ENCODE measurements at places on chromosomes 2 and 18. TPM values are rescaled to one million over a fixed set of nuclear protein-coding genes. Genes with fewer than 3 reads are reported as not detected.

DNA sequence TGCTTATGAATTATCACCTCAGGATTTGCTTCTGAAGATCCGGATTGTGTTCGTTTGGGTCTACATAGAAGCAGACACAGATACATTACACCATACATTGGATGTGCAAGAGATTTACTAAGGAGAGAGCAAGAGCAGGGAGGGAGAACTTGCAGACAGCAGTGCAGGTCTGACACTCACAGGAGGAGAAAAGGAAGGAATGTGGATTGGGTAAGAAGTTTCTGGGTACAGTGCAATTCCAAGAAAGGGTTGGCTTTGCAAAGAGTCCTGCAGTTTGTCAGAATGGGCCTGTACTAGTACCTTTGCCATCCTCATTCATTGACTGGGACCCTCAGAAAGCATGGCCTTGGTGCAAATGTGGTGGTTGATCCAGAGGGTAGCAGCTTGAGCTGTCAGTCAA, 4.8 kb upstream of the THOC1 start:
- DNase-seq = no peak

DNA sequence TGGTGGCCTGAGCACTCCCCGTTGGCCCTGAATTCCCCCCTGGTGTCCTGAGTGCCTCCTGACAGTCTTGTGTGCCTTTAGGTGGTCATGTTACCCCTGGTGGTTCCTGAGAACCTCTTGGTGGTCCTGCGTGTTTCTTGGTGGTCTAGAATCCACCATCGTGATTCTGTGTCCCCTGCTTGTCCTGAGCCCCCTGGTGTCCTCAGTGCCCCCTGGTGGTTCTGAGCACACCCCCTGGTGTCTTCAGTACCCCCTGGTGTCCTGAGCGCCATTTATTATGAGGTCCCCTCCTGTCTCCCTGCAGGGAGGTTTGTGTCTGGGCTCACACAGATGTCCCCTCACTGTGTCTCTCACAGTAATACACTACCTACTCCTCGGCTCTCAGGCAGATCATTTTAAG, 61.3 kb upstream of the MAL start:
- no peak for DNase-seq

- DNase-seq = no peak
Observed at GRCh38 chr2:120775801-120776589, 40.3 kb downstream of the GLI2 start.

DNA sequence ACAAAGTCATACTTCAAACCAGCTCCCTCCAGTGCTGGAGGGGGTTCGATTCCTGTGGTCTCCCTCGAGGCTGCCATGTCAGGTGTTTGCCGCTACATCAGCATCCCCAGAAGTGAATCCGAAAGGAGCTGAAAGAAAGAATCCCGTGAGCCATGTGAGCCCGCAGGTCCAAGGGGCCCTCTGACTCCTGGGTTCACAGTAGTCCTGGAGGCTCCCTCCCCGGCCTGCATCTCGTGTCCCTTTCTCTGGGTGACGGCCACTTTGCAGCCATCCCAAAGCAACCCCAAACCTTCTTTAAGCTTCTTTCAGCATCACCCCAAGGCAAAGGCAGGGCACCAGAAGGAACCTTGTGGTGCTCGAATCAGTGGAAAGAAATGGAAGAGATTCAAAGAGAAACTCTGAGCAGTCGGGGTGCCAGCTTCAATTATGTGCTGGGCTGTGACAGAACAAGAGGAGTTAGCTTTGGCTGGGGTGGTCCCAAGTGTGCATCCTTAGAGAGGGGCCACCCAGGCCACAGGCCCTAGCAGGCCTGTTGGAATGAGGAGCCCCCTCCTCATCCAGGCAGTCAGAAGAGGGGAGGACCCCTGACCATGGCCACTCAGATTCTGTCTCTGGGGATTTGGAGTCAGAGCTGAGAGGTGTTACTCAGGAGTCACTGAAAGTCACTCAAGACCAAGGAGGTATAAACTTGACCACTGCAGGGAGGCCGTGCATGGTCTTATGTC, 59.7 kb downstream of the CIB4 start:
- no peak for DNase-seq

- peak; percentile 81 for DNase-seq
Observed at GRCh38 chr18:48940854-48941611, 9.7 kb downstream of the SMAD7 start.

DNA sequence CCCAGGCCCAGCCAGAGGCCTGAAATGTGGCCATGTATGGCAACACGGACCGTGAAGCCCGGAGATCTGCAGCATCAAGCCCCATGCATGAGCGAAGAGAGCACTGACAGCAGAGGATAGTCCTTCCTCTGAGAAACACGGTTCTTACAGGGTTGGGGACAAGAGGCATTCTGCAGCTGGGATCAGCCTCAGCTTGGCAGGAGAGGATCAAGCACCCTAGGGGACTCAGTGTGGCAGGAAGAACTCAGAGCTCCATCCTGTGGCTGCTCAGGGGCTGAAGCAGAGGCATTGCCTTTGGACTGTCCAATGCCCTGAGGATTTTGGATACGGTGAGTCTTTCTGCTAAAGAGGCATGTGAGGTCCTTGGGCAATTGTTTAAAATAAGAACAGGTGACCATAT, 368.7 kb downstream of the ZNF516 start:
- DNase-seq = peak; percentile 53

DNA sequence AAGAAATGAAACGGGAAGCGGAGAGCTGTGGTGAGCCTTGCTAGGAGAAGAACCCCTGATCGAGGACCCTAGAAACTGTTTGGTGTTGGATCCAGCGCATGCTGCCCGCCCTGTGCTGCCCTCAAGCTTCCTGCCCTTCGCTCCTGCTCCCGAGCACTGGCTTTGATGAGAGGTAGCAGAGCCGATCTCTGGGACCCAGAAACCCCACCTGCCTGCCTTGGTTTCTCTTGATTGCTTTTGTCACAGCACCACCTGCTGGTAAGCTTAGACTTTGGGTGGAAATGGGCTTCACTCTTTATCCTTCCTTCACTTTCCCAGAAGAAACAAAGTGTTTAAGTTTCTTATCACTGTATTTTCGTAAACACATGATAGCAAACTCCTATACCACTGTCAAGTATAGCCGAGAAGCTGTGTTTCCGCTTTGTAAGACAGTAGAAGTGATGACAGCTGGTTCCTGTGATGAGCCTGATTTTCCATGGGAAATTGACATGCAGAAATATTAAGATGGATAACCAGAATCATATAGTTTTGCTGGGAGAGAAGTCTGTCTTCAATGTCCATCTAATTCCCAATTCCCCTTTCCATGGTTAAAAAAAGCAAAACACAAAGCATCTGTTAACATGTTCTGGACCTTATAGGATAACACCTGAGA, 267.4 kb downstream of the PHLPP1 start:
- peak; percentile 82 for DNase-seq

GRCh38 chr18:65704046-65704445, 46.8 kb upstream of the CDH7 start:
- DNase-seq = no peak

DNA sequence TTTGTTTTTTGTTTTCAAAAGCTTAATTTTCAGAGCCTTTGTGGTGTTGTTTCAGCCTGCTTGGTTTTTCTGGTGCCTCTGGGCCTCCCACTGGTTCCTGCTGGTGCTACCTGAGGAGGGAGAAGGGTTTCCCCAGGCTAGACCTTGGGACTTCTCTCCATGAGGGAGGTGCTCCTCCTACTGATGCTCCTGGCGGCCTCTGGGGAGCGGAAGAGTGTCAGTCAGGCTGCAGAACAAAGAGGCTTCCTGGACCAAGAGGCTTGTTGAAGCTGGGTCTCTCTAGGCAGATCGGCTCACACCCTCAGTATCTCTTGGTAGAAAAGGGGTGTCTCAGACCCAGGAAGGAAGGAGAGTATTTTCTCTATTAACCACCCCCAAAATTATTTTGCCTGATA, 32.2 kb downstream of the RFX8 start:
- DNase-seq = no peak

DNA sequence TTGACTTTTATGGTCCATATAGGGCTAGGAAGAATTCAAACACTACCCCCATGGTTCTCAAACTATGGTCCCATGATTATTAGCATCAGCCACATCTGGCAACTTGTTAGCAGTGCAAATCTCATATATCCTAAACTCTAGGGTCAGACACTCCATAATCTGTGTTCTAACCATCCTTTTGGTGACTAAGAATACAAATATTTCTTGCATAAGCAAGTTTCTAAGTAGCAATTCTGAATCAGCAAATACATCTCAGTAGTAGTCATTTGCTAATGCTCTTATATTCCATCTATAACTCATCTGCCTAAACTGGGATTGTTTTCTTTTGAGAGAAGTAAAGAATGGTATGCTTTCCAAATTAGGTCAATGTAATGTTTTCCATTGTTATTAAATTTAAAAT, 447.3 kb downstream of the TMX3 start:
- no peak for DNase-seq

- no peak for DNase-seq
Observed at GRCh38 chr2:53509831-53510388, 257.7 kb upstream of the CHAC2 start.

DNA sequence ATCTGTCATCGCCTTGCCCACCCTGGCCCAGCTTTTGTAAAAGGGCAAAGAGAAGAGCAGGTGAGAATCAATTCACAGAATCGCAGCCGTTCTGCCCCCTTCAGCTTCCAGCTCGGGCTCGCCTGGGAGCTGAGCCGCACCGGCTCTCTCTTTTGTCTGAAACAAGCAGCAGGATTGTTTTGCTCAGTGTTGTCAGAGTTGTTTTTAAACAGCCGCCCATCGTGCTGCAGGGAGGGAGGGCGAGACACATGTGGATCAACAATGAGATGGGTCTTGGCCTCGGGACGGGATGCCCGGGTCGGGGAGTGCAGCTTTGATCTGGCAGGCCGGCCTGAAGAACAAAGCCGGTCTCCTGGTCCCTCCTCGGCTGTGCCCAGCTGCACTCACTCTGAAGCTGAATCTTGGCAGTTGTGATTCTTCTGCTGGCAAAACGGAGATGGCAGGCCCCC, 39.7 kb upstream of the HDAC4 start:
- peak; percentile 76 for DNase-seq

- no peak for DNase-seq
Observed at GRCh38 chr2:234961784-234962183, 10.0 kb downstream of the SH3BP4 start.

DNA sequence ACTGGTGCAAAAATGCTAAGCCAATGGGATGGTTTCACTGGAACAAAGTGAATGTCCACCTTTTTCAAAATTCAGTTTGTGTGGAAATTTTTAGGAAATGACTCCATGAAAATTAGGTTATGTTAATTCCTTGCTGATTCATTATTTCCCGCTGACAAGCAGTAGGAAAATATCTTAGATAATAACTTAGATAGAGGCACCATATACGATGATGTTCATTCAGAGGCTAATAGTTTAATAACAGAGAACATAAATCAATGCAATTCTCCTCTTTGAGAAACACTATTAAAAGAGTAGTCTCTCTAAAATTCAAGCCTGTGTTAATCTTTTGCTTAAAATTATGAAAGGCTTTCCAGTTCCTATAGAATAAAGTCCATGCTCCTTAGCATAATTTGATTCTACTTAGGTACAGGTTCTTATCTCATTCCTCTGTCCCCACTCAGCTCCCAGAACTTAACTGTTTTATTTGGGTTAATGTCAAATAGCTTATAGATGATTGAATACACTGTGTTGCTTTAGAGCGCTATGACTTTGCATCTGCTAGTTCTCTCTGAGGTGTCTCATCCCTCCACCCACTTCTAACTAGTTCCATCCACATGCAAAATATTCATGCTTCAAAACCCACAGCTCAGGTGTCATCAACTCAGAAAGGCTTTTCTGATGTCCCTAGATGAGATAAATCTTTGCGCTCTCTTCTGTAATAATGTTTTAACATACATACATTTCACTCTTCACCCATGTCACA, 503.6 kb downstream of the ERBB4 start:
- DNase-seq = no peak

GRCh38 chr2:174341293-174341994, 6.7 kb downstream of the SP9 start:
- DNase-seq = peak; percentile 88

- peak; percentile 50 for DNase-seq
Observed at GRCh38 chr2:70029814-70030409, 57.4 kb upstream of the PCBP1 start.

GRCh38 chr2:100546469-100546868, 16.3 kb upstream of the PDCL3 start:
- DNase-seq = no peak

GRCh38 chr2:96565111-96565510, 28.6 kb downstream of the ARID5A start:
- no peak for DNase-seq

GRCh38 chr18:38244480-38244879, 678.9 kb upstream of the CELF4 start:
- peak; percentile 52 for DNase-seq

- DNase-seq = no peak
Observed at GRCh38 chr2:52369178-52369577, 1337.2 kb upstream of the NRXN1 start.

DNA sequence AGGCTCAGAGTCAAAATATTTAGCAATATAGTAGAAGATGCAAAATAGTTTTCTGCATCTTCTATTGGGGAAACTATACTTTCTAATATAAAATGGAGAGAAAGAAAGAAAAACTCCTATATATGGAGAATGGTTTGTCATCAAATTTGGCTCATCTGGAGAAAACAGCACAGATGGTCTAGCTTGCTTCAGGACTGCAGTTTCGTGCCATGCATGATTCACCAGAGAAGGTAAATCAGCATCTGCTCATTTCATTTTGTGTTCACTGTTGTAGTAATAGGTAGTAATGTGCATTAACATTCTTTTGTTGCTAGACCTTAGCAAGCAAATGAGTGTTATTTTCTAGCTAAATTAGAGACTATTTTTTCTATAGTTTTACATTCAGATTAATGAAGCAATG, 179.0 kb downstream of the ASXL3 start:
- DNase-seq = no peak

DNA sequence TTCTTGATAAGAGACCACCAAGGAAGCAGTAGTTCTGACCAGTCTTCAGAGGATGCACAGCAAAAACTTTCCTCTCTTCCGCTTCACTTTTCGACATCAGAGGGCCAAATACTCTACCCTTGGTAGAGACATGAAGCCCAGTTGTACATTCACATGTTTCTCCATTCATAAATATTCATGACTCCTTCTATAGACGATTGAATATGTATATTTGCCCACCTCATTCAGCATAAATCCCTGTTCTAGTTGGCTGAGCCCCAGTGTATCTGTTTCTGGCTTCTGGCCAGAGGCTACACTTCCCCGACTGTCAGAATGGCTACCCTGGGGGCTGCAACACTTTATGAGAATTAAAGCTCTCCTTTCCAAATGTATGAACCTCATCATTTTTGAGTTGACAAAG, 258.5 kb downstream of the ASXL3 start:
- DNase-seq = peak; percentile 30

- no peak for DNase-seq
Observed at GRCh38 chr2:64260093-64260803, 116.0 kb upstream of the PELI1 start.

Gene CD226
- 6.3 TPM for total RNA-seq

Gene KIF5C
- total RNA-seq = 1.4 TPM

Gene GPR75
- total RNA-seq = 1.4 TPM

Gene TUBB8B
- total RNA-seq = not detected

Gene SLC4A3
- 1.8 TPM for total RNA-seq

Gene POTEI
- total RNA-seq = 4.0 TPM

Gene VWA3B
- 29.2 TPM for total RNA-seq

Gene SCYGR4
- total RNA-seq = not detected

Gene FAM237A
- not detected for total RNA-seq

Gene TMEM37
- 14.3 TPM for total RNA-seq

Gene C18orf54
- total RNA-seq = 1.9 TPM

Gene ICOS
- total RNA-seq = 0.83 TPM

Data from lung (tissue), 17 donors.